Left renal cortex interstitium (tissue), 4 donors: ENCODE measurements at places on chromosomes 12 and 14.

DNA sequence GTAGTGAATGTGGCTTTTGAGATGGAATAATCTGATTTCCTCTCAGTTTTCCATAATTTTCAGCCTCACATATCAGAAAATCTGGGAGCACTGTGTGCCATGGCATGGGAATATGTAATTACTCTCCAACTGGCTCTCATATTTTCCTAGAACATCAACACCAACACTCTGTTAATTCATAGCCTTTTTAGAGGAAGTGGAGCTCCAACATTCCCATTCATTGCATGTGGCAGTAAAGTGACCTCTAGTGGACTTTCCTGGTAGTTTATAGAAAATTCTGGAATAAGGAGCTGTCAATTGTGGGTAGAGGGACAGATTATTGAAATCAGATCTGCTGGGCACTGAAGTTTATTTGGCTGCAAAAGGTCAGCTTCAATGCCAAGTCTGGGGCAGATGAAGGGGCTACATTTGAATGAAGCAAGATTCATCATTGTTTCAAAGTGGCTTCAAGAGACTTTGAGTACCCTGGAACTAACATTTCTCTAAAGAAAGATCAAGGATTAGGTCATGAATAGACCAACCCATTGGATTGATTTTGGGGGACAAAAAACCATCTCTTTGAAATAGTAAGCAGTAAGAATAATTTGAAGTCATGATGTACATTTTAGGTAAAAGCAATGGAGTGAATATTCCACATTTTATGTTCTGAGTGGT, 23.6 kb upstream of the USP44 start:
- DNase-seq: peak; percentile 40

DNA sequence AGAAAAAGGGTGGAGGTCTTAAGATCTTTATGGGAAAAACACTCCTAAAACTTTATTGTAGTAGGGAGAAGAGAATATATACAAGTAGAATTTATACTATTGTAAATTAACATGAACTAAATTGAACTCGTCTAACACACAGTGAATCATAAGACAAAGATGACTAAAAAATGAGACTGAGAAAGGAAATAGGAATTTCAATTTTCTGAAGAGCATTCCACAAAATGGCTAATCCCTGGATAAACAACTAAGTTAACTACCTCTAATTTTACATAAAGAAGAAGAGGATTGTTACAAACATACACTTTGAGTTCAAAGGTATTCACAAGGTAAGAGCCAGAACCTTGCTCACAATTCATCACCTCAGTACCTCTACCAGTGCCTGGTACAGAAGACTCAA, 2.0 kb downstream of the MAP4K5 start:
- no peak for DNase-seq

- DNase-seq: no peak
Measured at GRCh38 chr12:57138526-57139272, 8.7 kb downstream of the LRP1-AS start.

- DNase-seq: no peak
Measured at GRCh38 chr14:70955543-70956480, 48.6 kb downstream of the PCNX1 start.

DNA sequence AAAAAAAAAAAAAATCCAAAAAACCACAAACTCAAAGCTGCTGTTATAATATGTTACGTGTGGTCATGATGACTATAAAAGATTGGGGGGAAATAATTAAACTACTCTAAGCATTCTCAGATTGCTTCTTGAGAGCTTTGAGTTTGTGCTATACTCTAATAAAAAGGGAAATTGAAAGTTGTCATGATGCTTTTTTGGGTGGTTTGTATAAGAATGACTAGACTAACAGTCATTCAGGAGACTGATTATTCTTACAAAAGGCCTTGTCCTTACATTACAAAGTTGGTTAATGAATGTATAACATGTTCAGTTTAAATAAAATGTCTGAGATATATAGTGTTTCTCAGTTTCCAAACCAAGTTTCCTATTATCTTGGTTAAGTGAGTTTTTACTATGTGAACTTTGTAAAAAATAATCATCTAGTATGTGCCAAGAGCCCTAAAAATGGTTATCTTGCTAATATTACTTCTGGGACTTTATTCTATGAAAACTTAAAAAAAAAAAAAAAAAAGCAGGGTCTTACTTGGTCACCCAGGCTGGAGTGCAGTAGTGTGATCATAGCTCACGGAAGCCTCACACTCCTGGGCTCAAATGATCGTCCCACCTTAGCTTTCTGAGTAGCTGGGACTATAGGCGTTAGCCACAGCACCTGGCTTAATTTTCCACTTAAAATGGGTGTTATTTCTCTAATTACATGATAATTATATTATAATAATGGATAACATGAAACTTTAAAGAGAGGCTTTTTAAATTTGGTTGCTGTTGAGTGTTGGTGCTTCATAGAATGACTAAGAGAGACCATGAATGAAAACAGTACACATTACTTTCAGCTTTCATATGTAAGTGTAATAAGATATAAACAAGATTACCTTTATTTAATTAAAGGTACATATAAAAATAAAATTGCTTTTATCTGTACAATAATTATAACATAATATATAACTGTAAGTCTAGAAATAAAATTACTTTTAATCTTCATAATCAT, 459.6 kb upstream of the RGS6 start:
- no peak for DNase-seq

GRCh38 chr14:94128216-94128839, 1.1 kb downstream of the IFI27L2 start:
- DNase-seq: no peak

DNA sequence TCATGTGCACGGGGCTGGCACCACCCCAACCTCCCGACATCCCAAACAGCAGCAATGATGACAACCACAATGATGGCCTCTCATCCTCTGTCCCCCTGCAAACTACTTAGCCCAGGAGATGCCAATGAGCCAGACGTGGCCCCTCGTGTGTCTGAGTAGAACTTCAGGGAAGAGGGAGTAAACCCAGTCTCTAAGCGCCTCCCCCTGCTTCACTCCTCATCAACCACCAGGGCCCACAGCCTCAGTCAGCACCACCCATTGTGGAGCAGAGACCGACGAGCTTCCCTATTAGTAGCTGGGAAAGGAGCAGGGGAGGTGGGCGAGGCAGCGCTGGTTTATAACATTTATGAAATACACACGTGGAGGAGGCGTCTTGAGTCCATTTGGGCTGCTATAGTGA, 182.7 kb upstream of the SFSWAP start:
- no peak for DNase-seq

DNA sequence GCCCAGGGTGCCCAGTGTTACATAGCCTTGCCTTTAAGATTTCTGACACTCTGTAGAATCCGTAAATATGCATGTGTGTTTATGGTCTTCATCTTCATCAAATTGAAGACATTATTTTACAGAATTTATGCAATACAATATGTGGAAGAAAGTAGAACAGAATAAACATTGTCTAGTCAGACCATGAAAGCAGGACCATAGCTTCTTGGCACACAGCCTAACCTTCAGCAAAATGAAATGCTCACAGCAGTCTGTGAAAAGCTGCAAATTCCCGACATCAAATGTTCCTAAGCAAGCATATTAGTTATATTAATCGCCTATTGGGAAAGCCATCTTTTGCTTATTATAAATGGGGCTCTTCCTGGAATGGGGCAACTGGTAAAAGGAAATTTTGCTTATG, 111.3 kb upstream of the GARIN2 start:
- no peak for DNase-seq

GRCh38 chr14:92450351-92451070, 63.1 kb upstream of the RIN3 start:
- no peak for DNase-seq

- no peak for DNase-seq
Measured at GRCh38 chr12:49944718-49945117, 5.8 kb upstream of the AQP2 start.

- no peak for DNase-seq
Measured at GRCh38 chr12:110421701-110422100, 18.2 kb upstream of the ANAPC7 start.

DNA sequence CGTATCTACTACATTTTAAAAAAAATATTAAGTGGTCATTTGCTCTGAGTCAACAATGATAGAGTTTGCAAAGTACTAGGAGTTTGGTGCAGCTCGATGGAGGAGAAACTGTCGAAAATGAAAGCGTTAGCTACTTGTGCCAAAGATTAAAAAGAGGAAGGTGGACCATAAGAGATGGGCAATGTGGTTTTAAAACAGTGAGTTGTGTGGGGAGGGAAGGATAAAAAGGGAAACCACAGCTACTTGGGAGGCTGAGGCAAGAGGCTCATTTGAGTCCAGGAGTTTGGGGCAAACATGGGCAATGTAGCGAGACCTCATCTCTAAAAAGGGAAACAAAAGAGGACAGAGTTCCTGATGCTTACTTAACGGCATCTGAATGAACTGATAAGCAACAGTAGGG, 18.2 kb upstream of the STRAP start:
- DNase-seq: no peak

- DNase-seq: no peak
Measured at GRCh38 chr12:67541625-67541991, 106.9 kb upstream of the DYRK2 start.

DNA sequence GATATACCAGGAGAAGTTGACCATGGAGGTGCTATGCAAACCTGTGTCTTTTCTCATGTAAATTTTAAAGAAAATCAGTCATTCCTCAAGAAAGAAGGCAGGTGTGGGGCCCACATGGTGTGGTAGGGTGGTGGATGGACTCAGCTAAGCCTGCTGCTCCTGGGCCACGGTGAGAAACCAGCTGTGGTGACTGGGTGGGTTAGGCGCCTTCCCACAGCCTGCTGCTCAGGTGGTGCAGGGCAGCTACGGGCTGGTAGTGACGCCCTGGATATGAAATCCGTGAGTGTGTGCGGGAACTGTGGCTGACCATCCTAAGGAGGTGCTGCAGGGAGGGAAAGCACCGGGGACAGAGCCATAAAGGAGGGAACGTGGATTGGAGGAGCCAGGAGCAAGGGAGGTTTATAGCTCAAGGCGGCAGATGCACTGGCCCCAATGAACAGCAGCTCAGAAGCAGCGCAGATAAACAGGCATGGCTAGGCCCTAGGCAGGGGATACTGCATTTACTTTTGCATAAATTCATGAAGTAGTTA, 408.8 kb downstream of the FUT8 start:
- no peak for DNase-seq

DNA sequence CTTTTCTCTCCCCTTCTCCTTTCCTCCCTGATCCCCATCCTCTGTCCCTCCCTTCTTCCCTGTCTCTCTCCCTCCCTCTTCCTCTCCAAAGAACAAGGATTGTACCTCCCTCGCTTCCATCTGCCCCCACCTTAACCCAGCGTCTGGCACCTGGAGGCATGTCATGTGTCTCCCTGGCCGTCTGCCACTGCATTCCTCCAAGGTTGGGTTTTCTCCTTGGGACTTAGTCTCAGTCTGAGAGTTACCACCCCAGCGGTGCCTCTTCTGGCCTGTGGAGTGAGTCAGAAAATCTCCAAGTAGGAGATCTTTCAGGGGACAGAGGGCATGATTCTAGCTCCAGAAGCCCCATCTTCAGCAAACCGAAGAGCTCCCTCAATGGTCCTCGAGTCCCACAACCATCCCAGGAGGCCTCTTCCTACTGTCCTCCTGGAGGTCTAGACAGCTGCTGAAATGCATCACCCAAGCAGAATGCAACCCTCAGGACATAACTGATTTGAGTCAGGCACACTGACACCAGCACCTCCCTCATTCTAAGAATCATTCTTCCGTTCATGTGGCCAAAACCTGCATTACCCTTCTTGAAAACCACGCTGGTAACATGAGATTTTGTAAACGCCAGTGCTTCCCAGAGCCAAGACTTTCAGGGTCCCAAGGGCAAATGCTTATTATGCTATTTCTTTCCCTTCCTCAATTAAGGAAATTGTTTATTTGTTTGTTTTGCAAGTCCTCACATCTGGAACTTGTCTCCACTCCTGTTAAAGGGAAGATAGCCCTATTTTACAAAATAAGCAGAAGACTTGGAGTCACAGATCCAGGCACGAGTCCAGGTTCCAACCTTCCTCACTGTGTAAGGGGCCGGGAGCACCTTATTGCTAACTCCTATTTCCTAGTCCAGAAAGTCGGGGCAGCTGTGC, 463.2 kb downstream of the BCL11B start:
- DNase-seq: no peak

DNA sequence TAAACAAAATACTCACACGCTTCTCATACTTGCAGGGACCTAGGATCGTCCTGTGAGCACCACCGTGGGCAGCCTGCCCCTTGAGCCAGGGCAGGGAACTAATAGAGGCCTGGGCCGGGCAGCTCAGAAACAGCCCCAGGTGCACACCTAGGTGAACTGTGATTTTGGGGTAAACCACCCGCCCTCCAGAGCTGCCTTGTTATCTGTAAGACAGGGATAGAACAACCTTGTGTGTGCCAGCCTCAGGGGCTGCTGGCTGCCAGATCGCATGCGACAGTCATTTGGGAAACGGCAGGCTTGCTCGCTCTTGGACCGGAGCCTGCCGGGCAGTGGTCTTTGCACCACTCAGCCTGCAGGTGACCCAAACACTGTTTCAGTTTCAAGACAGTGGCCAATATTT, 86.8 kb downstream of the ADGRD1 start:
- DNase-seq: no peak

DNA sequence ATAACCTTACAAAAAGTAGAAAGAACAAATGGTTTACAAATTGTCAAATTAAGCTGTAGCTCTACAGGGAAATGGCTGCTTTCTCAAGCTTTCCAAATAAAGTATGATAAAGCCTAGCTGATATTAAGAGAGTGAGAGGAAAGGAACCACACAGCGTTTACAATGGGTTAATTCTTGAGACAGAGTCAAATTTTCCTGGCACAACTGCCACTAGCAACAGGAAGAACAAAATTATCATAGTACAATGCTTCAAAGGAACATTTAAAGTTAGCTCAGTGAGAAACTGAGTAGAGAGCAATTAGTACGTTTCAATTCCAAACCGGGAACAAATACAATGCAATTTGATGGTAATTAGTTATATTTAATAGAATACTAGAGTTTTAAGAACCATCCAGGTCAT, 116.0 kb downstream of the PPP1R12A start:
- DNase-seq: no peak

GRCh38 chr12:124909831-124910560, 4.5 kb downstream of the UBC start:
- no peak for DNase-seq

GRCh38 chr14:53971521-53971920, 14.9 kb upstream of the BMP4 start:
- no peak for DNase-seq

DNA sequence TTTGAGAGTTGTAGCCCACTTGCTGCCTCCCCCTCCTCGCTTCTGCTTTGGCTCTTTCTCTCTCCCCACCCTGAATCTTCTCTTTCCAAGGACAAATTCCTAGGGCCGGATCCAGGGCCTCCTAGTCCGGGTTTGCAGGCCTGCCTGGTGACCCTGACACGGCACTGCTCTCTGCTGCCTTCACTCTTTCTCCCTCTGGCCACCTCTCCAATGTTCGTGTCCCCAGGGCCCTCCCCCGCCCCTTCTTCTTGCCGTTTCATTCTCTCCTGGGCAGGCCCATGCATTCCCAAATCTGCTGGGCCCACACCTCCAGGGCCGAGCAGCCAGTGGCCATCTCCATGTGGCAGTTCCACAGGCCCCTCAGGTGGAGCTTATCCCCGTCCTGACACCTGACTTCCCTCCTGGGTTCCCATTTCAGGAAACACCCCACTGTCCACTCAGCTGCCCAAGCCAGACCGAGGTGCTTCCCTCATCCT, 34.0 kb upstream of the CORO1C start:
- DNase-seq: no peak

- no peak for DNase-seq
Measured at GRCh38 chr12:46948936-46949545, 123.2 kb upstream of the SLC38A4 start.

GRCh38 chr12:26740991-26741390, 92.0 kb downstream of the ITPR2 start:
- no peak for DNase-seq
